NCI-H1930 (cell line): ENCODE measurements at places on chromosomes 6 and 20.

- peak; percentile 18 for DNase-seq
These were observed 166.2 kb downstream of the TRIM27 start for GRCh38 chr6:28757429-28758045.

DNA sequence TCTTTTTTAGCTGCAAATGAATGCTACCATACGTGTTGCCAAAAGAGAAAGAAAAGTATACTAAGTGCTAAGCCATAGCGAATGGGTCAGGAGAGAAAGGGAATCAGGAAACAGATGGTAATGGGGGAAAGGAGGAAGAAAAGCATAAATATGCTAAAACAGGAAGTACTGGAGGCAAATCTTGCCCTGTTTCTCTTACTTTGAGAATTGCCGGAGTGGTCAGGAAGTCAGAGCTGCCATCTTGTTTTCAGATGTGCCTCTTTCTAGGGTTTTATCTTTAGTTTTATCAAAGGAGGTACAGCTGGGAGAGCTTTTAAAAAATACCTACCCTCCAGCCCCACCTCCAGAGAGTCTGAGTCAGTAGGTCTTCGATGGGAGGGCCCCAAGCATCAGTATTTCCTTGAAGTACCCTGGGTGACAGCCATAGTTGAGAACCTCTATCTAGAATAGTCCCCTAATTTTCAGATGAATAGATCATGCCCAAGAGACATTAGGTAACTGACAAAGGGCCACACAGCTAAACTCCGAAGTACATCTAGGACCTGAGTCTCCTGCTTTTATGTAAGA is 193.3 kb downstream of the CLIC5 start:
- no peak for DNase-seq

DNA sequence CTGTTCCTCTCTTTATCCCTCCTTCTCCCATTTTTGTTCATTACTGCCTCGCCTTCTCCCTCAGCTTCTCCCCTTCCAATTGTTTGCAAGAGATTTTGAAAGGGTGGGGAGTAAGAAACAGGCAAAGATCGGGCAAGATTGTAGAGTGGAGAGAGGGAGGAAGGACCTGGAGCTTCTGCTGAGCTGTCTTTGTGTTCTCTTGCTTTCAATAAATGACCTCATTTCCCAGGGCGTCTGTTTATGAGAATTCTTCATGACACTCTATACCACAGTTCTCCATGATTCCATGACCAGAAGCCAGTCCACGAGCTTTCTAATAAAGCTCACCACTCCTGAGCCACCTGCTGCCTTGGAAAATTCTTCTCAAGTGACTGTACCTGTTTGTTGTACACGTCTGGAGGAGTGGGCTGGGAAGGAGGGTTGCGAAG is 50.0 kb upstream of the PLEKHG1 start:
- no peak for DNase-seq

DNA sequence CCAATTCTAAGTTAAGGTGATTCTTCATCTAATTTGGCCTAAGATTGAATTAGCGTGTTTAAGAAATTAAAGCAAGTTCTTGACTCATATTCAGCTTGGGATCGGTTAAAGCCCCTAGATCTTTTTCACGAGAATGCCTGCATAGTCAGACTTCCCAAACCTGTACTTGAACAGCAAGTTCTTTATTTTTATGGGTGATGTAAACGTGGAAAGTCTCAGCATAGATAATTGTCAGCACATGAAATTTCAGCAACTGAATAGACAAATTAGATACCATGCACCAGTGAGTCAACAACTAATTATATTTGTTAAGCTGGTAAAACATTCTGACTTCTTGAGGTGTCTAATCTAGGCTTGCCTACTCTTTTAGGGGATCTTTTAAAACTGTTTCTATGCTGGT is 183.1 kb upstream of the TNFAIP3 start:
- DNase-seq = no peak

DNA sequence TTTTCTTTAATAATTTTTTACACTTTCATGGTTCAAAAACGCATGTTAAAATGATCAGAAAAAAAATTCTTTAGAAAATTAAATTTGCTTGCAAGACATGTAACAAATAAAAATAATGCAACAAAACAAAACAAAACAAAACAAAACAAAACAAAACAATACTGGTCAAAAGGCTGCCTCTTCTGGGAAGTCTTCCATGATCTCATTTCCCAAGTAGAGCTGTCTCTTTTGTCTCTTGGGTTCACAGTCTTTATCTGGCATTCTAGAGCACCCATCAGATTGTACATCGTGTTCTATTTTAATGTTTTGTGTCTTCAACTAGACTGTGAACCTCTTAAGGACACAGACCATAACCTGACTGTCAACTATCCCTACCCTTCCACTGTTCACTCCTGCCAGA is 25.3 kb downstream of the TP53INP2 start:
- no peak for DNase-seq

- DNase-seq = no peak
These were observed at the start of gene BPI for GRCh38 chr20:38303908-38304379. Gene BPI, plus strand, starts transcription at chr20:38304156. Its CDS starts 68 bp downstream, at chr20:38304224.

DNA sequence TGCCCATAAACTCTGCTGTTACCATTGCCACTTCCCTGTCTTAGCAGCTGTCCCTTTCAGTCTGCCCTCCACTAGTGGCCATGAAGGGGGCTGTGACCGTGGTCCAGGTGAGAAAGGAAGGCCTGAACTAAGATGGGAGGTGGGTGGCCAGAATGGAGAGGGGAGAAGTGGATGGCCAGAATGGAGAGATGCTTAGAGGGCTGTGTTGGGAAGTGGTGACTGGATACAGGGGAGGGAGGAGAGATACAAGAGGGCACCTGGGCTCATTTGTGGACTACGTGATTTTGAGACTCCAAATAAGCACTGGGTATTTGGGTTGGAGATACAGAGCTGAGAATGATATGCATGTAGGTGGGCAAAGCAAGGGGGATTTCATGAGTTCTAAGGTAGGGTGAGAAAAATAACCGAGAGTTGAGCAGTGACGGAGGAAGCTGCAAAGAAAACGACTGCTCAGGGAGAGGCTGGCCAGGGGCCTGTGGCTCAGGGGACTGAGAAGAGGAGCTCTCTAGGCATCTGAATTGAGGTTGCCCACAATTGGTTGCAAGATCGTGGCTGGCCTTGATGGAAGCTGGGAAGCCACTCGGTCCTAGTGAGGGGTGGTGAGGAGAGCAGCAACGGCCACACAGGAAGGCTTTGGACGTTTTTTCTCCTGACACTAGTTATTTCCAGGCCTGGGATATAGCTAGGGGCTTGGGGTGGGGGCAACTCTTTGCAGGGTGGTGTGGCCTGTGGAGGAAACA is 36.9 kb downstream of the PANK2 start:
- DNase-seq = no peak
